ENCODE measurements at places on chromosomes 11 and 22.

DNA sequence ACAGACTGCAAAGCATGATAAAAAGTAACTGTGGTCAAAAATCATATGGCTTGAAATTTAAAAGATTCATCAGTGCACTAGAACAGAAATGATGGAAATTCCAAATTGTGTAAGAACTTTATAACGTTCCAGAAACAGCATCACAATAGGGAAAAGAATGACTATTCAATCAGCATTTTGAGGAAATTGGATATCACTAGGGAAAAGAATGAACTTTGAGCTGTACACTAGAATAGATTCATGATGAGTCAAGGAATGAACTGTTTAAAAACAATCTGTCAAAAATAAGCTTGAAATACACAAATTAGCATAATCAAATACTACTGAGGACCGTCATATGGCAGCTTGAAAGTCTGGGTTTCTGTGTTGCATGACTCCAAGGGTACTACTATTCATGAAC, 20.5 kb upstream of the HEPHL1 start:
- no peak for DNase-seq

DNA sequence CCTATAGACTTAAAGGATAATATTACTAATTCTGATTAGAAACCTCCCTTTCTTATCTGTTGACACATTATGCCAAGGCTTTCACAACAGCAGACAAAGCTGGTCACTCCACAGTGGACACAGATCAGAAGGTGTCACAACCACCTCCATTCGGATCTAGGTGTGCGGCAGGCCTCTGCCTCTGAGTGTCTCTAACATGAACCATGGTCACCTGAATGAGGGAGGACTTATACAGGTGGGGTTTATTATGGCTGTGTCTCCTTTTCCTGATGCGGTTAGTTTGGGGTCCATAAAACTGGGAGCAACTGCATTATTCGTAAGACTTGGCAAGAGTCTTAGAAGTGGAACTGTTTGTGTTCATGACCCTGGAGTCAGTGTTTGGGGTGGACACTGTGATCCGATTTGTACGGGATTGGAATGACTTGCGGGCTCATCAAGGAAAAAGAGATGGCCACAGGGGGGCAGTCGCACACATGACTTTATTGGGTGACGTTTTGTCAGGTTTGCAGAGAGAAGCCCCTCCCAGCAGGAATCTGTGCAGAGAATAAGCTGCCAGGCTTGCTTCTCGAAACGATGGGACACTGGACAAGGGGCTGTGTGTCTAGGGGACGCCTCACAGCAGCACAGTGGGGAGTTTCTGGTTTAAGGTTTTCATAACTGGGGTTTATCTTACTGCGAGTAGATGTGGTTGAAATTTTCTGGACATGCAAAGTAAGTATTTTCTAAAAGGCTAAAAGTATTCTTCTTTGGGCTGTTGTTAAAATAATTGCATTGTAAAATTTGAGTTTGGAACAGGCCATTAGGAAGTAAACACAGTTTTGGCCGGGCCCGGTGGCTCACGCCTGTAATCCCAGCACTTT, 90.6 kb downstream of the GAB4 start:
- DNase-seq: peak; percentile 40

DNA sequence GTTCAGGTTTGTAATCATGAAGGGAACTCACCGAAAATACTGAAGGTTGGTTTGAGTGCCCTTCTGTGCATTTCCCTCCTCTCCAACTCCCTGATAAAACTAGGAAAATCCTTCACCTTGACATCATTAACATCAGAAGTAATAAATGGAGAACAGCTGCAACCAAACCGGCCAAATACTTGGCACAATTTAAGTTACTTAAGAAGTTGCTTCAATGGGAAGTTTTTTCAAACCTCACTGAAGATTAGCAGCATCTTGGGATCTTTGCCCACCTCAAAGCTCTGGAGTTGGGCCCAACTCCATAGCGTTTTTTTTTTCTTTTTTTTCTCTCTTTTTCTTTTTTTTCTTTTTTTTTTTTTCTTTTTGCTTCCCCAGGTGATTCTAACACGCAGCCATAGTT, 784.8 kb downstream of the KCNA4 start:
- DNase-seq: no peak

- no peak for DNase-seq
Measured at GRCh38 chr11:94546886-94547285, 3.2 kb downstream of the FUT4 start.

- no peak for DNase-seq
Measured at GRCh38 chr22:24140357-24140756, 40.9 kb upstream of the SUSD2 start.

DNA sequence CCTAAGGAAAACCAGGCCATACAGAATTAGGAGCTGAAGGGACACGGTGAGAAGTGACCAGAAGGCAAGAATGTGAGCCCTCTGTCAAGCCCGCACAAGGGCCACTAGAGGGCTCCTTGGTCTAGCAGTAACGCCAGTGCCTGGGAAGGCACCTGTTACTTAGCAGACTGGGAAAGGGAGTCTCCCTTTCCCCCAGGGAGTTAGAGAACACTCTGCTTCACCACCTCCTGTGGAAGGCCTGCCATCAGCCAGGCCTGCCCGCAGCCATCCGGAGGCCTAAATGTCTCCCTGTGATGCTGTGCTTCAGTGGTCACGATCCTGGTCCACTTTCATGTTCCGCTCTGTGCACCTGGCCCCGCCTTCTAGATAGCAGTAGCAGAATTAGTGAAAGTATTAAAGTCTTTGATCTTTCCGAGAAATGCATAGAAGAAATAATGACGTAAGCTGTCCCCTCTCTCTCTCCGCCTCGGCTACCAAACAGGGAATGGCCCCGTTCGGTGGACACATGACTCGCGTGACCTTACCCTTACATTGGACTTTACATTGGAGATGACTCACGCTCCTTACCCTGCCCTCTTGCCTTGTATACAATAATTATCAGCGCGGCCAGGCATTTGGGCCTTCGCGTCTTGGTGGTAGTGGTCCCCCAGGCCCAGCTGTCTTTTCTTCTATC, 10.7 kb upstream of the GSTP1 start:
- DNase-seq: peak; percentile 8

DNA sequence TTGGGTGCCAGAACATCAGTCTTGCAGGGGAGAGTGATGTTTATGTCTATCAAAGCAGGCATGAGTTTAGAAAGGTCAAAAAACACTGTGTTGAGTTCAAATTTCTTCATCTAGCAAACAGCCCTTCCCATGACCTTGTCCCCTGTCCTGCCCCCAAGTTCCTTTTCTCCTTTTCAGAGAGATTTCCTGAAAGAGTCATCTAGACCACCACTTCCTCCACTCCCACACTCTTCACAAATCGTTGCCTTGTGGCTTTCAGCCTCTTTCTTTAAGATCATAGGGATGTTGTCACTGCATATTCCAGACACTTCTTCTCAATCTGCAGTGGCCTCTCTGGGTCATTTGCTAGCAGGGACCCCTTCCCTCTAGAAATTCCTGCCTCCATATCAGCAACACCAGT, 290.5 kb downstream of the TENM4 start:
- DNase-seq: no peak

GRCh38 chr11:60240662-60241061, 2.3 kb downstream of the MS4A4E start:
- no peak for DNase-seq

DNA sequence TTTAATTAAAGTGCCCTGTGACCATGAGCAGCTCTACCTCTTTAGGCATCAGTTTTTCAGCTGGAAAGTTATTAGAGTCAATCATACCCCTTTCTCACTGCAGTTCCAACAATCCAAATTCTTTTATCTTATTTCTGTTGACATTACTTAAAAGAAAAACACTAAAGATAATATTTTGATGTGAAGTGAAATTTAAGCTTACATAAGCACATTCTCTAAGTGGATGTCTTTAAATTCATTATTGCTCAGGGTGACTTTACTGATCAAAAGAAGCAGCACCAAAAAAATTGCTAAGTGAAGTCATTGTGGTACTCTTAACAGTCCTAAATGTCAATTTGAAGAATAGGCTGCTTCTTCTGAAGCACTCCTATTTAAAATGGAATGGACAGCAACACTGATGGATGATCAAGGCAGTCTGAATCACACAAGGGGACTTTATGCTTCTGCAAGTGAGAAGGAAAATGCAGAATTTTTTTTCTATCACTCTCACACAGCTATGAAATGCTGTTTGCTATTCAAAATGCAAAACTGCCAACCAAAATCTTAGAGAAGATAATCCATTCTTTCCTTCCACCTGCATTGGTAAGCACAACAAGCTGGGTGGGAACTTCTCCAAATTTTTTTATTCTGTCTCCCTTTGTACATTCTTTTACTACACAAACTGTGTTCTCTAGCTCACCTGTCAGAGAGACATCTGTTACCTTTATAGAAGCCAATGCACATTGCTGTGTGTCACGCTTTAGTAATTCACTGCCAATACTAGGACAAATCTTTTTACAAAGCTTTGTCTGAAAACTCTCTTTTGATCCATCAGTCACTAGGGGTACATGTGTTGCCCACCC, 179.9 kb downstream of the GRIA4 start:
- no peak for DNase-seq

DNA sequence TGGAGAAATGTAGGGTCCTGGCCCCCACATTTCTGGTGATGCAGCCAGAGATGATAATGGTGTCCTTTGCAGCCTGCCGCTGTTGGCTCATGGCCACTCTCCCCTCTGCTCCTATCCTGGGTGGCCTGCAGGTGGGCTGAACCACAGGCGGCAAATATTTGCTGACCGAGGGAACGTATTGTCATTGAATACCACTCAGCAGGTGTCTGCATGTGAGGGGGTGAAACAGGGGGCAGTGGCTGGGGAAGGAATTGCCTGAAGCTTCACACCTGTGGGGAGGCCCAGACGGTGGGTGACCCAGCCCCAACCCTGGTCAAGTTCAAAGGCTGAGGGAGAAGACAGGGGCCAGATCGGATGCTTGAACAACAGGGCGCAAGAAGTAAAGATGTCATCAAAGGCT, 73.3 kb upstream of the WNT11 start:
- no peak for DNase-seq

DNA sequence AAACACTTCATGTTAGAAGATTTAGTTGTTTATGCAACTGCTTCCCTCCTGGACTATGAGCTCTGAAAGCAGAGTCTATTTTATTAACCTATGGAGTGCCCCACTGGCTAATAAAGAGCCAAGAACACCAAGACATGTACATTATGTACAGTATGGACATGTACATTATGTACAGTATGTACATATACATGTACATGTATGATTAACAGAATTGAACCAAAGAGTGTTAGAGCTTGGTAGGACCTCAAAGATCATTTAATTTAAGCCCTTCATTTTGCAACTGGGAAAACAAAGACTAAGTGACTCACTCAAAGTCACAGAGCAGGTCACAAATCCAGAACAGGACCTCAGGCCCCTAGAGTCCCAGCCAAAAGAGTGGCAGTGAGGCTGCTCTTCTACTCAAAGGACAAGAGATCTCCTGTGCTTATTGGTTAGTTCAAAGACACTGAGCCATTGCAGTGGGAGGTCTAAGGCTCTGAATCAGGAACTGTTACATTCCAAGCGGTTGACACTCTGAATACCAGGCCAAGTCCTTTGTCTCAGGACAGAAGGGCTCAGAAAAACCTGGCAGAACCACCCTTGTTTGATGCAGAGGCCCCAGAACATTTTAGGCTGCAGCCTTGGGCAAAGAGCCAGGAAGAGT, 103.8 kb downstream of the FAM168A start:
- DNase-seq: peak; percentile 4
